Lung (tissue), 17 donors: ENCODE measurements at places on chromosomes 7 and 10. TPM values are rescaled to one million over a fixed set of nuclear protein-coding genes. Genes with fewer than 3 reads are reported as not detected.

The EPO gene
- total RNA-seq: not detected

The IRF5 gene
- 34.1 TPM for total RNA-seq

The ERVW-1 gene
- 0.25 TPM for total RNA-seq

The PTPRZ1 gene
- 11.6 TPM for total RNA-seq

The FBXO24 gene
- total RNA-seq: 0.25 TPM

The HECW1 gene
- 0.11 TPM for total RNA-seq

The MMD2 gene
- not detected for total RNA-seq

The EPDR1 gene
- 65.2 TPM for total RNA-seq

The RAMP3 gene
- total RNA-seq: 47.3 TPM

The CDC14C gene
- total RNA-seq: not detected

The SPDYE9 gene
- 0.11 TPM for total RNA-seq

DNA sequence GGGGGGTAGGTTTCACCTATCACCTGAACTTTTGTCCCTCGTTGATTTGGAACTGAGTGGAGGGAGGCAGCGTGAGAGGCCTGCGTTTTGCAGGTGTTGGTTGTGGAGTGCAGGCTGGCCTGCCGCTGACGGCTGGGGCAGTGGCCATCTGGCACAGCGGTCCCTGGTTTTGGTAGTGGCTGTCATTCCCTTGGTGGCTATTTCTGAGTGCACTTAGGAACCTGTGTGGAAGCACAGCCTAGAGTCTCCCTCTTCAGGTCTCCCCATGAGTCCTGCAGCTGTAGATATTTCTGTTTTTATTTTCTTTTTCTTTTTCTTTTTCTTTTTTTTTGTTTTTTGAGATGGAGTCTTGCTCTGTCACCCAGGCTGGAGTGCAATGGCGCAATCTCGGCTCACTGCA is 129.2 kb downstream of the CUL2 start:
- H3K27me3 ChIP-seq: no peaks in the 10 kb centered on the region
- H3K36me3 ChIP-seq: no peaks in the 10 kb centered on the region
- no peak overlapping the region for H3K4me3 ChIP-seq

DNA sequence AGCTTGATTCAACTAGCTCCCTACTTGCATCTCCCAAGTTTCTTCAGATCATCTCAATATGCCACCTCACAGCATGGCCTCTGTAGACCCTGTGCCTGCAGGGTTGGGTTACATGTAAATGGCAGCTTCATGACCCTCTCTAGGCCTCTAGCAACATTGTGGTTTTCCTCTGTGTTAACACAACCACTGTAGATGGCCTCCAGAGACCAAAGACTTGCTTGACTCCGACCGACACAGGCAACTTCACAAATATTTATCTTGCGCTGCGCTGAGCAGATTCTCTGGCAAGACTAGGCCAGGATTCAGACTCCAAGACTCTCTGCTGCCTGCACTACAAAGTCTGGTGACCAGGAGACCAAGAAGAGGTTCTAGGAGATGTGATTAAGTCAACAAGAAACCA is 75.9 kb downstream of the CNOT4 start:
- peaks cover 3% of the 10 kb centered on the region for H3K36me3 ChIP-seq
- H3K4me1 ChIP-seq: peaks cover 4% of the 10 kb centered on the region
- no peak overlapping the region for H3K4me3 ChIP-seq
- H3K27ac ChIP-seq: no peak overlapping the region

DNA sequence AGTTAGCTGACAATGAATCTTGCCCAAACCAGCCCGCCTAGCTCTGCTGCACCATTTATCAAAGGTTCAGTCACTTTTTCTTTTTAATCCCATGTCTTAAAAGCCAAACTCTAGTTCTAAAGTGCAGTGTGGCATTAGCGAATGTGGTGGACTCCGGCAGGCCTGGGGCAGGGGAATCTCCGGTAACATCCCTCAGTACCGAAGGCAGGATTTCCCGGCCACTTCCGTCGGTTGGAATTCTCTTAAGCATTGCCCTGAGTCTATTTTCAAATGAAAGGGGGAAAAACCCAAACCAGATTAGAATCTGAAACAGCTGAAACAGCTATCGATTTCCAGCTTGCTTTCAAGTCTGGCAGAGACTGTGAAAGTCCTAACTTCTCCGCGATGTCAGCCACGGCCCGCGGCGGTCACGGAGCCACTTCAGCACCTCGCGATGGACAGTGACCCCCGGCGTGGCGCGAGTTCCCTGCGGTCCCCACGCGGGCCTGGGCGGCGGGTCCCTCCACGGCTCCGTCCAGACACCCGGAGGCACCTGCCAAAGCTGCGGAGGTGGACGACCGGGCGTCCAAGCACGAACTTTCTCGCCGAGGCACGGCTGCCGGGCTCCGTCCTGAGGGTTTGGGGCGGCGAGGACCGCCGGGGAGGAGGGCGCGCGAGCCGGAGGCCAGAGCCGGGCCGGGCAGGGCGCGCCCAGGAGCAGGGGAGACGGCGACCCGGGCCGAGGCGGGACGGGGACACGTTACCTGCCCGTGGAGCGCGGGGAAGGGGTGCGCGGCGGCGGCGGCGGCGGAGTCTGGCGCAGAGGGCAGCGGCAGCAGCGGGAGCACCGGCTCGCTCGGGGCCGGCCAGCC is 745 bp downstream of the TCERG1L start:
- H3K36me3 ChIP-seq: no peaks in the 10 kb centered on the region
- no peaks in the 10 kb centered on the region for H3K4me1 ChIP-seq
- H3K27ac ChIP-seq: no peak overlapping the region
- peaks cover 47% of the 10 kb centered on the region for H3K27me3 ChIP-seq
- H3K4me3 ChIP-seq: no peak overlapping the region

DNA sequence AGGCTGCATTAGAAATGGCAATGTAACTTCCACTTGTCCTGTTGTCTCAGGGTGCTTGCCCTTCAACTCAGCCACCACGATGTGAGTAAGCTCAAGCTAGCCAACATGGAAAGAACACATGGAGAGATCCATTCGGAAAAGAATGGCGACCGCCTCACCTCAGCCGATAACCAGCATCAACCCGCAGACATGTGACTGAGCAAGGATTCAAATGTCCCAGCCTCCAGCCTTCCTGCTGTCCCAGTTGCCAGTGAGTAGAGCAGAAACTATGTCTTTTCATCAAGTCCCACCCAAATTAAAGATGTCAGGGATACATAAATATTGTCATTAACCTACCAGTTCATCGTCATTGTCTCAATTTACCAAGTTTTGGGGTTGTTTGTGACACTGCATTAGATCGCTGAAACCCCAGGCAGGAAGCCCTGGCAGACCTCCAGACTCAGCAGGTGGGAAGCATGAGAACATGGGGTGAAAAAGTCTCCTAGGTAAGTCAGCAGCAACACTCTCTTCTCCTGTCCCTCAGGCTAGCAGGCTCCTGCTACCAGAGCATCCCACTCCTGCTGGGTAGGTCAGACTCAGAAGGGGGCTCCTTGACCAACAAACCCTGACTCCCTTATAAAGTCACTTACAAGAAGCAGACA is 67.0 kb downstream of the OSBPL3 start:
- H3K27ac ChIP-seq: no peak overlapping the region
- no peak for DNase-seq
- H3K27me3 ChIP-seq: no peaks in the 10 kb centered on the region
- H3K4me1 ChIP-seq: no peaks in the 10 kb centered on the region
- H3K4me3 ChIP-seq: no peak overlapping the region
- no peaks in the 10 kb centered on the region for H3K36me3 ChIP-seq

GRCh38 chr10:5476918-5477525 is 22.3 kb downstream of the CALML5 start:
- H3K27me3 ChIP-seq: no peaks in the 10 kb centered on the region
- H3K27ac ChIP-seq: no peak overlapping the region
- no peaks in the 10 kb centered on the region for H3K36me3 ChIP-seq

DNA sequence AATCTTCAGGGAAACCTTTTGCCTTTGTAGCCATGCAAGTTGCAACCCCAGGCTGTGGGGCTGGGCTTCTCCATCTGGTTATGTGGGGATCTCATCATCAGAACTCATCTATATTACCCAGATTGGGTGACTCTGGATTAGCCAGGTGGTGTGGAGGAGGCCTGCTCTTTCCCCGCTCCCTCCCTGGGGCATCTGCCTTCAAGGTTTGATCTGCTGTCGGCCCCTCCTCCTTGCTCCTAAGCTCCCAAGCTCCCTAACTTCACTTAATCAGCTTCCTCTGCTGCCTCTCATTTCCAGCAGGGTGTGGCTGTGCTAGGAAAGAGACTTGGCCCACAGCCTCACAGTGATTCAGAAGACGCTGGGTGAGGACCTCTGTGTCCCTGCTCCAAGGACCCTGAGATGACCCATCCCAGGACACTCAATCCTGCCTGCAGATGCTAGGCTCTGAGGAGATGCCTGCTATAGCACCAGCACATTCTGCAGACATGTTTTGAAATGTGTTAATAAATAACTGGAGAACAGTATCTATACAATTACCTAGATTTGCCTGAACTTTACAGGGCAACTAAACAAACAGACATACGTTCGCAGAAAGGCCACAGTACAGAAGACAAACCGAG is 392.1 kb upstream of the PODXL start:
- H3K4me3 ChIP-seq: no peak overlapping the region
- no peaks in the 10 kb centered on the region for H3K36me3 ChIP-seq

- H3K4me1 ChIP-seq: peaks cover 22% of the 10 kb centered on the region
- peaks cover 2% of the 10 kb centered on the region for H3K27me3 ChIP-seq
- peak within 1 kb of the TSS; percentile 73 for H3K4me3 ChIP-seq
- no peaks in the 10 kb centered on the region for H3K36me3 ChIP-seq
- peak; percentile 99 for DNase-seq
- peak within 1 kb of the TSS; percentile 87 for H3K27ac ChIP-seq
Observed at GRCh38 chr7:42236976-42237810, at the start of gene GLI3. Gene GLI3, minus strand, starts transcription at chr7:42237209. Its CDS starts 13,956 bp downstream, at chr7:42223253.

- peaks cover 17% of the 10 kb centered on the region for H3K36me3 ChIP-seq
- no peak overlapping the region for H3K27ac ChIP-seq
- DNase-seq: no peak
Observed at GRCh38 chr7:749140-749551, 22.1 kb upstream of the PRKAR1B start.

DNA sequence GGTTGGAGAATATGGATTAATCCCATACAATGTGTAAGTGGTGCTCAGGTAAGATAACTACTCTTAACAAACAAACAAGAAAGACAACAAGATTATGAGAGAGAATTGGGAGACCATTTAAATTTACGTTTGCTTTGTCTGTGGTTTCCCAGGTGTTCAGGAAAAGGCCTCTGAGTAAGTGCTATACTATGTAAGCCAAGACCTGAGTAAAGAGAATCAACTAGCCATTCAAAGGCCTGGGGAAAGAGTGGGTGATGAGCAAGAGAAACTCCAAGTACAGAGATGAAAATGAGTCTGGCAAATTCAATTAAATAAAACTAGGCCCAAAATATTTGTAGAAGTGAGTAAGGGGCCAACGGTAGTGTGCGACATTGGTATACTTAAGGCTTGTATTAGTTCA is 9.9 kb downstream of the CSTF2T start:
- H3K4me1 ChIP-seq: peaks cover 3% of the 10 kb centered on the region
- no peak overlapping the region for H3K4me3 ChIP-seq
- H3K27me3 ChIP-seq: no peaks in the 10 kb centered on the region
- H3K27ac ChIP-seq: no peak overlapping the region

GRCh38 chr10:3827768-3828403 is 42.9 kb upstream of the KLF6 start:
- no peak for DNase-seq
- no peak overlapping the region for H3K4me3 ChIP-seq
- H3K27ac ChIP-seq: peak overlapping the region; percentile 63
- H3K27me3 ChIP-seq: no peaks in the 10 kb centered on the region
- peaks cover 28% of the 10 kb centered on the region for H3K4me1 ChIP-seq

GRCh38 chr10:74586088-74586585 is 240.3 kb upstream of the KAT6B start:
- H3K36me3 ChIP-seq: no peaks in the 10 kb centered on the region
- H3K27ac ChIP-seq: peak overlapping the region; percentile 33
- no peaks in the 10 kb centered on the region for H3K27me3 ChIP-seq
- no peak overlapping the region for H3K4me3 ChIP-seq

DNA sequence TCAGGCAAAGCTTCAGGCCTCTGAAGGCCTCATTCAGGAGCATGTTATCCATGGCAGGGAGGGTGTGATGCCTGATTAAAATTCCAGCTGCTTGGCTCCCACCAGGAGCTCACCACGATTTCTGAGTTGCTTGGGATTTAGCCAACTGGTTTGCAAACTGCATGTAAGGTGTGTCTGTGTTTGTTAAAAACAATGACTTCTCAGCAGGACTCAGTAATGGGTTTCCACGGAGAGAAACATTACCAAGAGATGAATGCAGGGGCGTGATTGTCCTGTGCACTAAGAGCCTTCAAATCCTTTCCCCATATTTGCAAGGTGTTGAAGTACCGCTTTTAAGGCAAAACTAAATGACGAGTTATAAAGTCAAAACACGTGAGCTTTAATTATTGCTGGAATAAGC is 88.8 kb upstream of the BTBD16 start:
- H3K27me3 ChIP-seq: no peaks in the 10 kb centered on the region
- H3K4me1 ChIP-seq: peaks cover 8% of the 10 kb centered on the region
- DNase-seq: no peak

DNA sequence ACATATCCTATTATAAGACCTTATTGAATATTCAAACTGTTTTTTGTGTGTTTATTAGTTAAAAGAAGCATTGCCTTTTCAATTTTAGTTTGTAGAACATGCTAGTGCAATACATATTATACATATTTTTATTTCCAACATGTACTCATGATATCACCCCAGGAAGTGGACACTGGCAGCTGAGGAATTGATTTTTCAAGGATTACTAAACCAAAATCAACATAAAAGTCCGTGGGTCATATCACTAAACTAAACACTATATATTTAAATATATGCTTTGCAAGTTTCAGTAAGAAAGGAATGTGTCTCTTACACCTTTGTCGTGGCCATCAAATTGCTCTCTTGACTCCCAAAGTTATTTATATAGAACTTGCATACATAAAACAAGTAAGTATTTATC is 185.2 kb downstream of the AGMO start:
- H3K4me3 ChIP-seq: no peak overlapping the region
- no peaks in the 10 kb centered on the region for H3K36me3 ChIP-seq
- H3K4me1 ChIP-seq: no peaks in the 10 kb centered on the region
- no peak overlapping the region for H3K27ac ChIP-seq

GRCh38 chr7:73931502-73931901 is 70.5 kb downstream of the TMEM270 start:
- no peaks in the 10 kb centered on the region for H3K27me3 ChIP-seq
- no peak for DNase-seq
- no peak overlapping the region for H3K4me3 ChIP-seq
- no peak overlapping the region for H3K27ac ChIP-seq

DNA sequence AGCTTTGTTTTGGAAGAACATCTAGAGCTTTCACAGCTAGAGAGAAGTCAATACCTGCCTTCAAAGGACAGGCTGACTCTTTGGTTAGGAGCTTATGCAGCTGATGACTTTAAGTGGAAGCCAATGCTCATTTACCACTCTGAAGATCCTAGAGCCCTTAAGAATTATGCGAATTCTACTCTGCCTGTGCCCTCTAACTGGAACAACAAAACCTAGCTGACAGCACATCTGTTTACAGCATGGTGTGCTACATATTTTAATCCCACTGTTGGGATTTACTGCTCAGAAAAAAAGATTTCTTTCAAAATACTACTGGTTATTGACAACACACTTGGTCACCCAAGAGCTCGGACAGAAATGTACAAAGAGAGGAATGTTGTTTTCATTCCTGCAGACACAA is 57.3 kb downstream of the PALS2 start:
- no peaks in the 10 kb centered on the region for H3K4me1 ChIP-seq
- H3K4me3 ChIP-seq: no peak overlapping the region
- no peaks in the 10 kb centered on the region for H3K27me3 ChIP-seq

GRCh38 chr7:54831644-54832095 is 72.7 kb upstream of the SEC61G start:
- no peaks in the 10 kb centered on the region for H3K27me3 ChIP-seq
- H3K4me3 ChIP-seq: no peak overlapping the region
- no peaks in the 10 kb centered on the region for H3K36me3 ChIP-seq
- DNase-seq: no peak

GRCh38 chr10:121243609-121244241 is 354.5 kb downstream of the FGFR2 start:
- no peak overlapping the region for H3K4me3 ChIP-seq
- H3K4me1 ChIP-seq: no peaks in the 10 kb centered on the region
- H3K36me3 ChIP-seq: no peaks in the 10 kb centered on the region
- peak; percentile 28 for DNase-seq
- H3K27me3 ChIP-seq: no peaks in the 10 kb centered on the region
